NCI-H1105 treated with DMSO at 0.1 percent for 48 hours (cell line): ENCODE measurements at places on chromosomes 4 and X.
A peak's percentile ranks its signal among the peaks of the same experiment; 100 is the strongest.

GRCh38 chr4:83221897-83222441 lies 62.6 kb downstream of the COQ2 start:
- DNase-seq: no peak

DNA sequence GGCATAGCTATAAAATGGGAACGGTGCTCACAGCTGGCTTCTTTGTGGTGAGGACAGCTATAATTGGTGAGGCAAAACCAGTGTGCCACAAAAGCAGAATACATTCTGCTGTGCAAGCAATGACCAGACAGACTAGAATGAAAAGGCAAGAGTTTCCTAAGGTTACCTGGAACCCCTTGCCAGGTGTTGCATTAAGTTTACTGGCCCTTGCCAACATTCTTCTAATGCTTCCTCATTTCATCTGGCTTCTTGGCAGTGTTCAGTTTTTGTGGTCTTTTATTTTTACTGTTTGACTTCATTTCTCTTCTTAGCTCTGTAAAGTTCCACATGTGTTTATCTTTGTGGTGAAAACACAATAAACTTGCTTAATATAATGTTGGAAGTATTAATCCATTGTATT lies 131.4 kb downstream of the PTTG2 start:
- DNase-seq: no peak

- DNase-seq: peak; percentile 31
Observed at GRCh38 chr4:30721185-30722091, 1.3 kb downstream of the PCDH7 start.

GRCh38 chrX:111352424-111352823 lies 59.6 kb downstream of the DCX start:
- peak; percentile 68 for DNase-seq

DNA sequence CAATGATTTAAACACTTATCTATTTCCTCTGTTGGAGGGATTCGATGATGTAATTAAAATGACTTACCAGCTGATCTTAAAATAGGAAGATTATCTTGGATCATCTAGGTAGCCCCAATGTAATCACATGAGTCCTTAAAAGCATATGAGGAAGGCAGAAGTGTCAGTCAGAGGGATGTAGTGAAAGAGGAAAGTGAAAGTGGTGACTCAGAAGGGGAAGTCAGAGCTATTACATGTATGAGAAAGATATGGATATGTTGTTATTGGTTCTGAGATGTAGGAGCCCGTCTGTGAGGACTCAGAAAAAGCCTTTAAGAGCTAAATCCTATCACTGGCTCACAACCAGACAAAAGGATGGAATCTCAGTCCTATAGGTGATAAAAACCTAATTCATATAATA lies 456.4 kb downstream of the DACH2 start:
- no peak for DNase-seq

DNA sequence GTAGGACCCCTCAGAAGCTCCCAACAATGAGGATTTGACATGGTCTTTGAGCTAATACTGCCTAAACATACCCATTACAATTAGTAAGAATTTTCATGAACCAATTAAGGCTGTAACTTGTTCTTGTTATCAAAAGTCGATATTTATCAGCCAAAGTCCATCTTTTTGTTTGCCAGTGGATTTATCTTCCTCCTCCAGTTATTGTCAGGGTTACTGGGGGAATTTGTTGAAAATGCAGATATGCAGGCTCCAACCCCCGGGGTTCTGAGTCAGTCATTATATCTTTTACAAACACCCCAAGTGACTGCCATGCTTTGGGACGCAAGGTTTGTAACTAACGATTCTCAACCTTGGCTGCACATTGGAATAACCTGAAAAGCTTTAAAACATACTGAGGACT lies 338.8 kb upstream of the PPARGC1A start:
- no peak for DNase-seq

GRCh38 chr4:56211202-56211601 lies 176.1 kb downstream of the AASDH start:
- no peak for DNase-seq

GRCh38 chr4:79174490-79175252 lies 151.2 kb downstream of the NAA11 start:
- DNase-seq: no peak

GRCh38 chrX:103157496-103158316 lies 57.2 kb upstream of the BEX4 start:
- DNase-seq: peak; percentile 16
